ENCODE measurements at places on chromosomes 16 and 17. TPM values are rescaled to one million over a fixed set of nuclear protein-coding genes. Genes with fewer than 3 reads are reported as not detected.

Gene CLDN7
- total RNA-seq, result 1.1 TPM

DNA sequence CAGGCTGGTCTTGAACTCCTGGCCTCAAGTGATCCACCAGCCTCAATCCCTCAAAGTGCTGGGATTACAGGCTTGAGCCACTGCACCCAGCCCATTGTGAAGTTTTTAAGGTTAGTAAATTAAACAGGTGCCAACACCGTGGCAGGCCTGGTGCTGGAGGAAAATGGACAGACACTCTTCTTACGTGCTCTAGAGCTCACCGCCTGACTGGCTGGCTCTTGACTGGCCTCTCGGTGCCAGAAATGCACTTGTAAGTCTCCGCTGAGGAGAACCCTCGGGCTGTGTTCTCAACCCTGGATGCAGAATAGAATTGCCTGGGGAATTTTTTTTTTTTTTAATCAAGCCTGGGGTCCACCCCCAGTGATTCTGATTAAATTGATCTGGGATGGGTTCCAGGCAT lies 10.3 kb upstream of the HAS3 start:
- H3K27ac ChIP-seq, result no peak overlapping the region
- no peaks in the 10 kb centered on the region for H3K36me3 ChIP-seq
- H3K4me3 ChIP-seq, result no peak overlapping the region
- DNase-seq, result no peak

- H3K36me3 ChIP-seq, result no peaks in the 10 kb centered on the region
- no peak overlapping the region for H3K27ac ChIP-seq
- no peak overlapping the region for H3K4me3 ChIP-seq
Measured at GRCh38 chr16:81099958-81100357, 3.8 kb upstream of the GCSH start.

- no peak for DNase-seq
- no peaks in the 10 kb centered on the region for H3K27me3 ChIP-seq
- no peak overlapping the region for H3K4me3 ChIP-seq
- H3K27ac ChIP-seq, result no peak overlapping the region
- no peaks in the 10 kb centered on the region for H3K4me1 ChIP-seq
Measured at GRCh38 chr17:67708378-67708777, 9.4 kb upstream of the NOL11 start.

- H3K27me3 ChIP-seq, result no peaks in the 10 kb centered on the region
- no peak for DNase-seq
- no peaks in the 10 kb centered on the region for H3K36me3 ChIP-seq
- H3K4me1 ChIP-seq, result peaks cover 6% of the 10 kb centered on the region
- H3K27ac ChIP-seq, result no peak overlapping the region
Measured at GRCh38 chr17:27576477-27577083, 54.4 kb upstream of the LGALS9 start.

- H3K4me1 ChIP-seq, result peaks cover 5% of the 10 kb centered on the region
- H3K27me3 ChIP-seq, result no peaks in the 10 kb centered on the region
- peaks cover 9% of the 10 kb centered on the region for H3K36me3 ChIP-seq
- H3K4me3 ChIP-seq, result no peak overlapping the region
- no peak for DNase-seq
Measured at GRCh38 chr17:9436630-9437029, 139.0 kb downstream of the STX8 start.

GRCh38 chr16:53093162-53093744 lies 38.5 kb downstream of the CHD9 start:
- no peak overlapping the region for H3K27ac ChIP-seq
- no peaks in the 10 kb centered on the region for H3K36me3 ChIP-seq
- H3K4me3 ChIP-seq, result no peak overlapping the region
- H3K27me3 ChIP-seq, result no peaks in the 10 kb centered on the region
- no peak for DNase-seq
- H3K4me1 ChIP-seq, result peaks cover 44% of the 10 kb centered on the region
